Activated CD4-positive, alpha-beta T cell treated with anti-CD3 and anti-CD28 coated beads for 4 hours (primary cell): ENCODE measurements at places on chromosomes 6 and 20.

DNA sequence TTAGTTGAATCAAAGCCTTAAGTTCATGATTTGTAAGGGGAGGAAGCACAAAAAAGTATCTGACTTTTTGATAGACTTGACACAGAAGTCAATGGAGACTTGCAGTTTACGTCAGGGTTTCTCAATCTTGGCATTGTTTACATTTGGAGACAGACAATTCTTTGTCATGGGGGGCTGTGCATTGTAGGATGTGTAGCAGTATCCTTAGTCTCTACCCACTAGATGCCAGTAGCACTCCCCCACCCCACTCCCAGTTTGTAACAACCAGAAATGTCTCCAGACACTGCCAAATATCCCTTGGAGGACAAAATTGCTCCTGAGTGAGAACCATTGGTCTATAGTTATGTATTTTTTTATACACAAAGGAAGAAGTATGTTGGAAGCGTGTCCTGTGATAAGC lies 434.1 kb downstream of the RFPL4B start:
- no peak for DNase-seq

DNA sequence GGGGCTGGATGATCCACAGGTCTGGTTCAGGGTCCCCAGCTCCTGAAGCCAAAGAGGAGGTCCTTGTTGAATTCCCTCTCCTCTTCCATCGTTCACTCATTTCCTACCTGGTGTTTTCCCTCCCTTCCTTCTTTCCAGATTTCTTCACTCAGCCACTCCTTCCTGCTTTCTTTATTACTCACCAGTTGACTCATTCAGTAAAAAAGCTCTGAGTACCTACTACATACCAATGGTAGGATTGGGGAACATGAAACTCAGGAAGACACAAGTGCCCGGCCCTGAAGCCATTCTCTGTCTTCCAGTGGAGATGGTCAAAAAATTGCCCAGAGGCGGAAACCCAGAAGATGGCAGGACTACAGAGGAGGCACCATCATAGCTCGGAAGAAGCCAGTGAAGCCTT lies 11.9 kb upstream of the NSFL1C start:
- DNase-seq: no peak

DNA sequence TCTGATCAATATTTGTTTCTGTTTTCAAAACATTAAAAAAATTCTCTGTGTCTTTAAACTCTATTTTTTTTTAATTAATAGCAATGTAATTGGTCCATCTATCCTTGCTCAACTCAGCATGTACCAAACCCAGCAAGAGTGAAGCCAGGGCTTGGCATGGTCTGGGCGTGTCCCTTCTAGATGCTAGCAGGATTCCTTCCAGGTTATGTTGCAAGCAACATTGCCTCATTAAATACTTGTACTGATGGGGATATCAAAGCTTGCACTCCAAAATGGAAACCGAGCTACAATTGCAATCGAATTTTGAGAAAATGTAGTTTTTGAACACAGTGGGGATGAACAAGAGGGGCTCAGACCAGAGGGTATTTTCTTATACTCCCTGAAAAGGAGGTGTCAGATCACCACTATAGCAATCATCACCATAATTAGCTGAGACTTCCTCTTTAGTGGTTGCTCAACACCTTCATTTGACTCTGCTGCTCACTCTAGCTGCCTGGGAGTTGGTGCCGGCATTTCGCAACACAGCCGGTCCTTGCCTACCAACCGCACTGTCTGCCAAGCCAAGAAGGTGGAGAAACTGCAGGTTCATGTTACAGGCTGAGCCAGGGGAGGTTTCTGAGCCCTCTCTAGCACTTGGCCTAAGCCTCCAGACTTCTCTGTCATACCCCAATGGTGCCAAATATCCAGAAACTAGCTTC lies 67.8 kb upstream of the RALGAPA2 start:
- DNase-seq: no peak

DNA sequence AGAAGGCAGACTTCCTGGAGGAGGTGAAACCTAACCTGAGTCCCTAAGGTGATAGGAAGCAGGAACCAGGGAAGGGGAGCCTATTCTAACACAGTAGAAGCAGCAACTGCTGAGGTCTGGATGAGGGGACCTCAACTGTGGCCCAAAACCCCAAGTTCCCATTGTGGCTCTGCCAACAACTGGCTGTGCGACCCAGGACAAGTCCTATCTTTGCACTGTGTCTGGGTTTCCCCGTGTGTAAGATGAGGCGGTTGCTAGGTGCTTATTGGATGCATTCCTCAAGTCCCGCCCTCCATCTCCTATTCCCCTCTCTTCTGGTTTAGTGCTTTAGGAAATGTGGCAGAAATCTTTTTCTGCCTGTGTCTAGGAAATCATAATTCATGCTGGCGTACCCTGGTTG lies 52.2 kb upstream of the TTPAL start:
- DNase-seq: no peak

GRCh38 chr6:108797951-108798669 lies 50.1 kb upstream of the ARMC2 start:
- DNase-seq: no peak

- no peak for DNase-seq
Measured at GRCh38 chr6:34806738-34807453, 15.0 kb downstream of the BLTP3A start.

DNA sequence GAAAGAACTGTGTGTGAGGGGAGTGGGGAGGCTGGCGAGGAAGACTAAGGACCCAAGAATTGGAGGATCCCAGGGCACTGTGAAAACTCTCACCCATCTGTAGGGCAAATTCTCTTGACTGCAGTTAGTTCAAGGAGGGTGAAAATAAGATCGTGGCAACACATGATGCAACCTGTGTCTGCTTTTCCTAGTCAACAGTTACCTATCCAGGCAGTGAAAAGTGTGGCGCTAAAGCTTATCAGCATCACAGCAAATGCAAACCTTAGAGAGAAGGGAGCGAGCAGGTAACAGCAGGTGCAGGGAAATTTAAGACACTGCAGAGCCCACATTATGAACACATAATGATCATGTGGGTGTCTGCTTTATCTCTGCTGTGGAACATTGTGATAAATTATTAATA lies 97.7 kb upstream of the SGK1 start:
- DNase-seq: no peak

- no peak for DNase-seq
Measured at GRCh38 chr6:961407-961960, 268.5 kb upstream of the EXOC2 start.

- no peak for DNase-seq
Measured at GRCh38 chr20:22473293-22473692, 111.1 kb downstream of the FOXA2 start.

GRCh38 chr6:156876302-156876701 lies 99.1 kb downstream of the ARID1B start:
- no peak for DNase-seq

- no peak for DNase-seq
Measured at GRCh38 chr6:127446356-127446755, 12.8 kb downstream of the KIAA0408 start.

DNA sequence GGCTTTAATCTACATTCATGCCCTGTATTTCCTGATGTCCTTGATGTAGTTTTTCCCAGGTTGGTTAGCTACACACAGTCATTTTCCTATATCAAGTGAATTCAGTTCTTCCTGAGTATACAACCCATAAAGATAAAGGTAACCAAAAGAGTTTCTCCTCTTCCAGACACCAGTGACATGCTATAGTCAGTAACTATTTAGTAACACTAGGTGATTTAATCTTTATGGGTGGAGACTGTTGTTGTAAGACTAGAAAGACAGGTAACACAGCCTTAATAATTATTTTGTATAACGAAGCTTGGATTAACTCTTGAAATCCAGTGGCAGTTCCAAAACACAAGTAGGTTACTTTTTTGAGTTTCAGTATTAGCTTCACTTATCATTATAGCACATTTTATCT lies 17.6 kb downstream of the MCUR1 start:
- no peak for DNase-seq

DNA sequence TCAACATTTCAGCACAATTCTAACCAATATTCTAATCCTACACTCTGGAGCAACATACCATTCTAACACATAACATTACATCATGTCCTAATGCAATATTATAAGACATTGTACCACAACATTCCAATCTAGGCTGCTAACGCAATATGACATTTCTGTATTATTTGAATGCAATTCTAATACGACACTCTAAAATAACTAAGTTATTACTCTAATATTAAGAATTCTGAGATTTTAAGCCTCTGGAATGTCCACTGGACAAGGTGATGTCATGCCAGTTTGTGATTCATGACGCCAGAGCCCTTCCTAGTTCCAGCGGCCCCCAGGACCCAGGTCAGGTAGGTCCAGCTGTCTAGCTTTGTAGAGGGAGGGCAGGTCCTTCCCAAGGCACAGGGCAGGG lies 69.7 kb upstream of the SIRPA start:
- no peak for DNase-seq

GRCh38 chr20:7790189-7790588 lies 150.1 kb downstream of the HAO1 start:
- DNase-seq: no peak

- no peak for DNase-seq
Measured at GRCh38 chr6:146315381-146316174, 228.1 kb upstream of the RAB32 start.

- DNase-seq: no peak
Measured at GRCh38 chr6:31293343-31293742, 21.5 kb upstream of the HLA-C start.

DNA sequence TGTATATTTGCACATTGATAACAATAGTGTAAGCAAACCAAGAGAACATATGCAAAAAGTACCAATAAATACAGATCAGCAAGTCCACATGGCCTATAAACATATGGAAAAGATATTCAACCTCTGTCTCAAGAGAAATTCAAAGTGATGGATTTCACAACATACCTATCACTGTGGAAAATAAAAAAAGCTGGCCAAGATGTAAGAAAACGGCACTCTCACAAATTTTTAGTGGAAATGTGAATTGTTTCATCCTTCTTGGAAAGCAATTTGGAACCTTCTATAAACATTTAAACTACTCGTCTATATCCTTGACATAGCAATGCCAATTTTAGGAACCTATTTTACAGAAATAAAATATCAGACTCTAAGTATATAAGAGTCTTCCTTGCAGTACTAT lies 559.8 kb downstream of the QKI start:
- no peak for DNase-seq

DNA sequence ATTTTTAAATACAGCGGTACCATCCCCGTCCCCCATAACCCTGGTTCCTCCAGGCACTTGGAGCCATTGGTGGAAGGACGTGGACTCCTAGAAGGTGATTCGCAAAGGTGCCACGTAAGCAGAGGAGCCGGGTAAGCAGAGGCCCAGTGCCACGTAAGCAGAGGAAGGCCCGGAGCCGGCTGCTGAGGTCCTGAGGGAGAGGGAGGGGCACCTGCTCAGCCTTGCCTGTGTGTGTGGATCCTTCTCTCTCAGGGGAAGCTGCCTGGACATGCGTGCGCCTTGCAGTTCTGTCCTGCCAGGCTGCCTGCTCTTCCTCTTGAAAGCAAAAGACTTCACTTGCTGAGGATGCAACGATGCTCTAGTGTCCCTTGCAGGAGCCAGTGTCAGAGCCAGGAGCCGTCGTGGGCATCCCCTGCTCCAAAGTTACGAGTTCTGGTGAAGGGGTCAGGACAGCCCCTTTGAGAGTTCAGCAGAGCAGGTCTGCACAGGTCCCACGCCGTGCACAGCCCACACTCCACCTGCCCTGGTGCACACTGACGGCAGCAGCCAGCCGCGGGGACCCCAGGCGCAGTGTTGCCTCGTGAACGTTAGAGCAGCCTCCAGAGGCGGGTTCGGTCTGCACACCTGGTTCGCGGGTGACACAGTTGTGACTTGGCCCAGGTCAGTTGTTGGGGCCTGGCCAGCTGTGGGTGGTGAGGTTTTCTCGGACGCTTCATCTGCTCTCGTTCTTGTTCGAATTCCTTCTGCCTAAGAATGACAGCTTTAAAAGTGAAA lies 1.9 kb upstream of the NKAIN4 start:
- no peak for DNase-seq

GRCh38 chr6:79307321-79308036 lies 73.0 kb upstream of the HMGN3 start:
- DNase-seq: no peak

DNA sequence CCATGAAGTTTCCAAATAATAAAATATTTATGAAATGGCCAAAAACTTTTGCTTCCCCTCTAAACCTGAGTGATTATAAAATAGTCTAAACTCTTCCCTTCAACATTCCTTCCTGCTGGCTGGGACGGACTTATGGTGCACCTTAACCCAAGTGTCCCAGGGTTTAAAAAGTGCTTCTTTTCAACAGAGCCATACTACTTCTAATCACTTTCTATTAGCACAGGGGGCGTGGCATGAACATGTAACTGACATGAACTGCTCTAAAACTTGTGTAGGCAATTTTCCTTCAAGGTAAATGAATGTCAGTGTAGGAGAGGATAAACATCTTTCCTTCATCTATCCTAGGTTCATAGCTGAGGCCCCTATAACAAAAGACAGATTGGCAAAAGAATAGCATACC lies 163.6 kb upstream of the RIMS1 start:
- no peak for DNase-seq

GRCh38 chr6:64908104-64908503 lies 798.9 kb downstream of the EYS start:
- no peak for DNase-seq

GRCh38 chr6:168949981-168950857 lies 303.4 kb downstream of the THBS2 start:
- DNase-seq: no peak

DNA sequence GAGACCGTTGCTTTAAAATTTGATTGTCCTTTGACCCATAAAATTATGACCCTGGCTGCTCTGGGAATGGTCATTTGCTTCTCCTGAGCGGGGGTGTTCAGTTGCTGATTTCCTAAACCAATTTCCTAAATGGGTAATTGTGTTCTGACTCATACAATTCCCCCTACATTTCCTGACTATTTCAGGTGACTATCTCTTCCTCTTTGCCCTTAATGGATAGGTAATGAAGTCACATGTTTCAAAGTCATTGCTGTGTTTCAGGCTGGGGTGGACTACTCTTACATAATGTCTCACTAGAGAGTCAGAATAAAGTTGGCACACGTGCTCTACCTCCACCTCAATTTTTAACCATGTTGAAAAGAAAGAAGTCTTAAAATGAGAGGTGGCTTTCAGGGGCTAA lies 109.8 kb downstream of the DOK5 start:
- no peak for DNase-seq

- peak; percentile 84 for DNase-seq
Measured at GRCh38 chr6:149648148-149649145, at the start of gene KATNA1. Gene KATNA1 (minus strand): TSS chr6:149648714. CDS start chr6:149638547, 10,167 bp downstream.

- no peak for DNase-seq
Measured at GRCh38 chr6:48401016-48401415, 290.0 kb upstream of the PTCHD4 start.

- DNase-seq: peak; percentile 79
Measured at GRCh38 chr6:30541515-30542403, 14.5 kb downstream of the GNL1 start.

- DNase-seq: no peak
Measured at GRCh38 chr20:50895111-50895830, 36.0 kb downstream of the ADNP start.

GRCh38 chr6:33430334-33430733 lies 10.5 kb downstream of the SYNGAP1 start:
- no peak for DNase-seq

- no peak for DNase-seq
Measured at GRCh38 chr6:5656226-5656625, 350.5 kb downstream of the NRN1 start.
